ENCODE measurements at places on chromosomes 1 and 21. TPM values are rescaled to one million over a fixed set of nuclear protein-coding genes. Genes with fewer than 3 reads are reported as not detected.

GRCh38 chr1:235105051-235106043 is 23.3 kb downstream of the TOMM20 start:
- DNase-seq, result no peak

DNA sequence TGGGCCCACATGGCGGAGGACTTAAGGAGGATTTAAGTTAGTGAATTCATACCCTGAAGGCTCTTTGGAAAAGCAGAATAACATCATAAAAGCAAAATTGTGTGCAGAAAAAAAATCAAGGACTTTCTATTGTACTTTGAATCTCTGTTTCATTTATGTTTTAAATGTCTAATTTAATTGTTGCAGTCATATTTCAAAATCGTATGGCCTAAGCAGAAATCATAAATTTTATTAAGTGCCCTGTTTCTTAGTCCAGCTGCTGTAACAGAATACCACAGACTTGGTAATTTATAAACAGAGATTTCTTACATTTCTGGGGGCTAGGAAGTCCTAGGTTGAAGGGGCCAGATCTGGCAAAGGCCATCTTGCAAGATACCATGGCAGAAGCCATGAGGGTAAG is 555.6 kb downstream of the LTN1 start:
- no peak for DNase-seq

The CFHR4 gene
- polyA plus RNA-seq, result not detected

- no peak for DNase-seq
These were observed 119.5 kb downstream of the TBX19 start for GRCh38 chr1:168400139-168400538.

The AK4 gene
- 16.5 TPM for polyA plus RNA-seq

DNA sequence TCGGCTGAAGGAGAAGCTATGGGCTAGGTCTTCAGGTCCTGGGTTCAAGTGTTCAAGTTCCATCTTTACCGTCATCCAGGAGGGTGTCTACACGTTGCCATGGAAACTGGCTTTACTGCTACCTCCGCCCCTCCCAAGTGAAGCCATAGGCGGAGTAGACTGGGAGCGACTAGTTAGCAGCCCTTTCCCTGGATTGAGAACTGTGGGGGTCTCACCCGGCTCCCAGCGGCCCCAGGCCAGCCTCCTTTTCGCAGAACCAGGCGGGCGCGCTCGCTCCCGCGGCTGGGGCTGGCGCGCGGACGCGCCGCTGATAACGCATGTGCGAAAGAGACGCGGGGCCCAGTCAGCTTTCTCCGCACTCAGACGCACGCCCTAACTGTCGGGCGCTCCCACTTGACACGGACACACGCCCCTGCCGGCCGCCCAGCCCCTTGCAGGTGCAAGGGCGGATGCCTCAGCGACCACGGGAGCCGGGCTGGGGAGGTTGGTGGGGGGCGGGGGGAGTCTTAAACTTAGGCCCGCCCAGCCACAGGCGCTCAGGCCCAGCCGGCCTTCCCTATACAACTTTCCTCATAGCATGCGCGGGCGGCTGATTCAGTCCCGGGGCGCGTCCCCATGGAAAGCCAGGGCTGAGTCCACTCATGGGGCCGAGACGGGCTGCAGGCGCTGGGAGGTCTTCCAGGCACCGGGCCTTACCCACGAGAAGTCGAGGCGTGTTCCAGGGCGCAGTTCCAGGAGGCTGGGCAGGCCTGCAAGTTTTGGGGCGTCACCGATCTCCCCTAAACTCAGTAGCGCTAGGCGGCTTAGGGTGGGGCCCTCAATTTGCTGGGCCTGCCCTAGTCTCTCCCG is 7.4 kb downstream of the EFNA4 start:
- DNase-seq, result peak; percentile 91

GRCh38 chr1:205287767-205288559 is 33.6 kb downstream of the NUAK2 start:
- DNase-seq, result peak; percentile 50

The SLC45A1 gene
- 2.0 TPM for polyA plus RNA-seq

DNA sequence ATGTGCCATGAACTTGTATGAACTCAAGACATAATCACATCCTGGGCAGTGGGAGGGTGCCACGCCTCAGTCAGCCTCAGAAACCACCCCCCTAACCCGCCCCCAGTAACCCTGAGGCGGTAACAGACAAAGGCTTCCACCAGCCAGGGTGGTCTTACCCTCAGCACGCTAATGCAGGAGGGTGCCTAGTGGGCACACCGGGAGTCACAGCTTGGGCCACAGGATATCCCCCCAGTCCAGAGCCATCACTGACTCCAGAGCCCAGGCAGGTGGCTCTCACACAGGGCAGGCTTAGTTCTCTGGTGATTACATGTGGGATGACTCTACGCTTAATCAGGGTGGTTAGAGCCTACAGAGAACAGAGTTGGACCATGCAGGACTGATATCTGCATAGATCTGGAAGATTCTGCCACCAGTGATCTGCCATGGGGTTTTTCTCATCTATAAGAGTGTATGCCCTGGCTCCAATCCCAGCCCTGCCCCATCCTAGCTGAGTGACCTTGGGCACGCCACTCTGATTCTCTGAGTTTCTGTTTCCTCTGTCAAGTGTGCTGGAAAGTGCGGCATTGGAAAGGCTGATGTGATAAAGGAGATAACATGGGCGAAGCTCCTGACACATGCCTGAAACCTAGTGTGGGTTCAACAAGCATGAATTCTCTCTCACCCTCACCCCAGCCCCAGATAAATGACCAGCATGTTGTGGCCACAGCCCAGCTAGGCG is 27.3 kb downstream of the OPTC start:
- peak; percentile 73 for DNase-seq

- DNase-seq, result no peak
These were observed 43.6 kb upstream of the SLC45A1 start for GRCh38 chr1:8274352-8274751.

GRCh38 chr1:209749205-209749604 is 6.6 kb upstream of the TRAF3IP3 start:
- no peak for DNase-seq

- DNase-seq, result peak; percentile 32
These were observed 30.3 kb upstream of the FAM78B start for GRCh38 chr1:166197141-166197540.

- DNase-seq, result no peak
These were observed 9.2 kb downstream of the ADCY10 start for GRCh38 chr1:167904652-167905130.

The TMPRSS15 gene
- 0.01 TPM for polyA plus RNA-seq

The CLCNKA gene
- 0.18 TPM for polyA plus RNA-seq

The PAX7 gene
- 0.06 TPM for polyA plus RNA-seq

- DNase-seq, result no peak
These were observed 62.1 kb downstream of the HSD3B1 start for GRCh38 chr1:119569095-119569494.

The PYHIN1 gene
- polyA plus RNA-seq, result 1.5 TPM

DNA sequence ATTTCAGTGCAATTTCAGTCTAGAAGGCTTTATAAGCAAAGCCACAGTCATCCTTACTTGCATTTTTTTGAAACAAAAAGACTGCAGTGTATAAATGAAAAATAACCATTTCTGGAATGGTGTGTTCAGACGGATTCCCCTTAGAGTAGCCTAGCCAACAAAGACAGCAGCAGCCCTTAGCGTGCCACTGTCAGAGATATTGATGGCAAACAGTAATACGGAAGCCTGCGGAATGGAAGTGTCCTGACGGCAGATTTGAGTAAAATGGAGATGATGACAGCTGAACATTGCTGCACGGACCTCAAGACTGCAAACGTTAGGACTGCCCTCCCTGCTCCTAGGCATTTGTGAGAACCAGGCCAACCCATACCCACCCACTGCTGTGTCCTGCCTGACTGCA is 54.7 kb downstream of the PDE9A start:
- no peak for DNase-seq

GRCh38 chr1:50978852-50979781 is 9.1 kb downstream of the CDKN2C start:
- no peak for DNase-seq

The TESK2 gene
- polyA plus RNA-seq, result 12.8 TPM

The FHAD1 gene
- polyA plus RNA-seq, result 0.79 TPM

The RBM11 gene
- polyA plus RNA-seq, result 2.2 TPM

The DTL gene
- polyA plus RNA-seq, result 10.1 TPM

- no peak for DNase-seq
These were observed 801 bp downstream of the EPRS1 start for GRCh38 chr1:220045356-220046051.

The OR2G3 gene
- polyA plus RNA-seq, result not detected

DNA sequence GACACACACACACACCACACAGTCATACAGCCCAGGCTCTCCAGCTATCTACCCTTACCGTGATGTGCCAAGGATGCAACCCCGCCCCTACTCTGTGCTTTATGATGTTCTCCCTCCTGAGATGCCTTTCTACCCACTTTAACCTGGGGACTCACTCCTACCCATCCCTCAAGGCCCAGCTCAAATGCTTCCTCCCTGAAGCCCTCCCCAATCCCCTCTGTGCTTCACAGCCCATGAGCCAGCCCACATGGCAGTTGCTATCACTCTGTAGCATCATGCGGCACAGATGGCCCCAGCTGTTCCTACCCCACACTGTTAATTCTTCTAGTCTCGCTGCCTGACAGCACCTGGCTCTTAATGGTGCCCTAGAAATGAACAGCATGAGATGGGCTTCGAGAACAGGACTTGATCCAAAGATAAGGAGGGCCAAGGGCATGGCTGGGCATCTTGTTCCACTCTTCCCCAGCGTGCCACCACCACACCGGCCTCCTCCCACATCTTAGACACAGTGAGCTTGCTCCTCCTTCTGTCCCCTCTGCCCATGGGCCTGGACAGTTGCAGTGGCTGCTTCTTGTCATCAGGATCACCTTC is 109.8 kb downstream of the GLIS1 start:
- no peak for DNase-seq

The S100A3 gene
- not detected for polyA plus RNA-seq

The LRRC38 gene
- polyA plus RNA-seq, result 0.22 TPM

The NCSTN gene
- polyA plus RNA-seq, result 132 TPM

- no peak for DNase-seq
These were observed 17.1 kb downstream of the SLAMF7 start for GRCh38 chr1:160755911-160756848.

Data from large intestine (tissue), 12 donors.